ENCODE measurements at places on chromosomes 13 and 19.

GRCh38 chr19:34999498-35000337 lies at the start of gene GRAMD1A:
TSS of gene GRAMD1A (plus strand) at chr19:35000323. CDS start at chr19:35000479, 156 bp downstream.
- peak; percentile 81 for DNase-seq

GRCh38 chr19:33564836-33565338 lies 43.3 kb upstream of the PEPD start:
- no peak for DNase-seq

DNA sequence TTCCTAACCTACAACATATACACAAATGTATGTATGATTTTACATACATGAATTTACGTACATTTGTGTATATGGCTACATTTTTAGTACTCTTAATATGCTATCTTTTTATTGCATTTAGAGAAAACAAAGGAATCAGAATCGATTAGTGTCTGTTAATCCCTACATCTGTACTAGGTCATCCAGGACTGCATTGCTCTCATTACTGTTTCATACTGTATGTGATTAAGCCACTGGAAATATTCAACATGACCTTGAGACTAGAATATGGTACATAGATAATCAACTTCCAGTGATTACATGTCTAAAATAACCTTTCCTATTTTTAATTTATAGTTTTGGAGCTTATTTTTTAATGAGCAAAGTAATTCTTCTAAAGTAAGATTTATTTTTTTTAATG lies 5.3 kb upstream of the MAB21L1 start:
- no peak for DNase-seq

GRCh38 chr13:36850790-36851438 lies 31.9 kb downstream of the RFXAP start:
- no peak for DNase-seq

GRCh38 chr13:47708386-47708785 lies 292.7 kb downstream of the SUCLA2 start:
- no peak for DNase-seq

GRCh38 chr19:50020481-50020880 lies 4.7 kb downstream of the VRK3 start:
- DNase-seq = no peak

GRCh38 chr19:12730064-12730463 lies 4.4 kb downstream of the TRIR start:
- no peak for DNase-seq

GRCh38 chr19:28523619-28524018 lies 689.3 kb downstream of the UQCRFS1 start:
- DNase-seq = no peak

GRCh38 chr13:38147050-38147449 lies 202.6 kb upstream of the UFM1 start:
- DNase-seq = no peak

DNA sequence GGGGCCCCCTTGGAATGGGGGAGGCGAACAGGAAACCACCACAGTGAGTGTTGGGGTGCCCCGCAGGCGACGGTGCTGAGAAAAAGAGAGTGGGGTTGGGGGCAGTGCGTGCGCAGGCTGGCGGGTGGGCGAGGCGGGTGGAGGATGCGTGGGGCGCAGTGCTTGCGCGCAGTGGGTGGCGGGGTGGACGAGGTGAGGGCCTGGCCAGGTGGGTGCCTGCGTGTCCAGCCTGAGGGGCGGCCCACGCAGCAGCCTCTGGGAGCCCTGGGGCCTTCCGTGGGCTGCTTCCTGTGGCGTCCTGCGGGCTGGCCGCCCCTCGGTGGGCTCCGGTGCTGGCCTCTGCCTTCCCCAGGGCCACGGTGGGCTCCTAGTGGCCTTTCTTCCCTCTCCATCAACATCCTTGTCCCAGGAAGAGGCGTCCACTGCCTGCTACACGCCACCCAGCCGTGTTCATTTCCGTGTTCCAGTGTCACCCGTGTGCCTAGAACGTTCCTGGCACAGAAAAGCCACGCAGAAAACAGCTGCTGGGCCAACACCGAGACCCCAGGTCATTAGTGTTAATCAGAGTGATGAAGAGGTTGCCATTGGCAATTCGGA lies 7.1 kb downstream of the ATP11A start:
- DNase-seq = no peak

GRCh38 chr13:75365724-75366173 lies 116.2 kb downstream of the TBC1D4 start:
- DNase-seq = no peak
